Activated CD4-positive, alpha-beta T cell treated with anti-CD3 and anti-CD28 coated beads, Interleukin-2, amount 50 U/mL, for 4 hours (primary cell): ENCODE measurements at places on chromosomes 4 and X.
A peak's percentile ranks its signal among the peaks of the same experiment; 100 is the strongest.

DNA sequence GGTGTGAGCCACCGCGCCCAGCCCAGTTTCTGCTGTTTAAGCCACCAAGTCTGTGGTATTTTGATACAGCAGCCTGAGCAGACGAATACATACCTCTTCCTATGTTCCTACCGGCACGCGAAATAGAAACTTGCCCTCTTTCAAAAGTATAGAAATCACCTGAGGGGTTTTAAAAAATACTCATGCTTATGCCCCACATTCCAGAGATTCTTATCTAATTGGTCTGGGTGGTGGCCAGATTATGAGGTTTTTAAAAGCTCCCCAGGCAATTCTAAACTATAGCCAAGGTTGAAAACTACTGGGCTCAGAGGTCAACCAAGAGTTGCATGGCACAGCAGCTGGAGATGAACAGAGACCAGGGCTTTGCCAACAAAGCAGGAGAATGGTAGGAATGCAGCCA is 24.9 kb upstream of the HUWE1 start:
- DNase-seq: no peak

GRCh38 chr4:171891038-171891437 is 77.8 kb downstream of the GALNTL6 start:
- no peak for DNase-seq

DNA sequence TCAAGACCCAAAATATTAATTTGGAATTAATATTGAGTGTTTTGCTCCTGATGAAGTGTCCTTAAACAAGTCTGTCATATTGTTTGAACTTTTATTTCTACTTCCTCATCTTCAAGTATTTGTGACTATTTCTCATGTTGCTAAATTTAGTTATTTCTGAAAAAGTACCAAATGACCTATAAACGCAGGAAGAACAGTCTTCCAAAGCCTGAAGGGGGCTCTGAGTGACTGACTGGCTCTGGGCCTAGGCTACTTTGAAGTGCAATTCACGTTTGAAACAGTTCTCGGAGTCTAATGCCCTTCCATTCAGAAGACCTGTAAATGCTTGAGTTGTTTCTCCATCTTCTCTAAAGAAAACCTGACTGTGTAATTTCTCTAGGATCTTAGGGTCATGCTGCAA is 26.5 kb downstream of the GALNT7 start:
- DNase-seq: no peak

DNA sequence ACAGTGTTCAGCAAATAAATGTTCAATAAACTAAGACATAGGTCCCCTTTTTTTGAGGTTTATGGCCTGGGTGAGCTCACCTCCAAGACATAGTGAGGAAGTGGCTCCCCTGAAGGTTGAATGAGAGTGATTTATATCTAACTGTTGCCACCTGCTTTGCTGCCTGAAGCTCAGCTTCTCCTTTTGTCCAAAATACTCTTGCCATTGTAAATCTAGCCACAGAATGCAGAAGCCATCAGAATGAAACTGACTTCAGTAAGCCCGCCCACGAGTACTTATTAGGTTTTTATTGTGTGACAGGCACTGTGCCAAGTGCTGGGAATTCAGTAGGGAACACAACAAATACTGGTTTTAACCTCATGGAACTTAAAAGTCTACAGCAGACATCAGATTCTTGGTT is 18.0 kb downstream of the SPINK2 start:
- no peak for DNase-seq

GRCh38 chr4:159483110-159483781 is 380.4 kb downstream of the RAPGEF2 start:
- DNase-seq: no peak

DNA sequence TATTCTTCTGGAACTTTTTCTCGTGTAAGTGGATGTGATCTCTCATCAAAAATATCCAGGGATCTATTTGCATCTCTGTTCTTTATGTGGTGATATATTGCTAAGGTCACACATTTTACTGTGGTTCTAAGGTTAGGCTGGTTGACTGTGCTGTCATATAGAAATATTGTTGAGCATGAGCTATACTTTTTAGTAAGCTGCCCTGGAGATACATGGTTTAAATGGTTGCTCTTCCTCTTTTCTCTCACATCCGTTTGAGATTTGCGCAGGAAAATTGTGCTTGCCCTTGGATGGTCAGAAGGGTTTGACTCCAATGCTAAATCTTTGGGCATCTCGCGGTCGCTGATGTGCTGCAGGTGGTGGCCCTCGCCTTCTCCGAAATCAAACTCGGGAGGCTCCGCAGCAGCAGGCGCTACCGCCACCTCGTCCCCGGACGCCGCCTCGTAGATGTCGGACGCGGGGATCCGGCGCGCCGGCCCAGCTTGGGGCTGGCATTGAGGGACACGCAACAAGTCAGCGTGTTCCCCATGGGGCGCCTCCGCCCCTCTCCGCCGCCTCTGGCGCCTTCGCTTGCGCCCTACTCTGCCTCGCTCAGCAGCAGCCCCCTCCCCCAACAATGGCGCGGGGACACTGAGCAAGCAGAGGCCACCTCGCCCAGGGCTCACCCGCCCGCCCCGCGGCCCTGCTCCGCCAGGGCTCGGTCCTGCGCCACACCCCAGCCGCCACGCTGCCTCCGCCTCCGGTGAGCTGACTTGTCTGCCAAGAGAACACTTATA is 154.5 kb downstream of the MSN start:
- DNase-seq: peak; percentile 39

DNA sequence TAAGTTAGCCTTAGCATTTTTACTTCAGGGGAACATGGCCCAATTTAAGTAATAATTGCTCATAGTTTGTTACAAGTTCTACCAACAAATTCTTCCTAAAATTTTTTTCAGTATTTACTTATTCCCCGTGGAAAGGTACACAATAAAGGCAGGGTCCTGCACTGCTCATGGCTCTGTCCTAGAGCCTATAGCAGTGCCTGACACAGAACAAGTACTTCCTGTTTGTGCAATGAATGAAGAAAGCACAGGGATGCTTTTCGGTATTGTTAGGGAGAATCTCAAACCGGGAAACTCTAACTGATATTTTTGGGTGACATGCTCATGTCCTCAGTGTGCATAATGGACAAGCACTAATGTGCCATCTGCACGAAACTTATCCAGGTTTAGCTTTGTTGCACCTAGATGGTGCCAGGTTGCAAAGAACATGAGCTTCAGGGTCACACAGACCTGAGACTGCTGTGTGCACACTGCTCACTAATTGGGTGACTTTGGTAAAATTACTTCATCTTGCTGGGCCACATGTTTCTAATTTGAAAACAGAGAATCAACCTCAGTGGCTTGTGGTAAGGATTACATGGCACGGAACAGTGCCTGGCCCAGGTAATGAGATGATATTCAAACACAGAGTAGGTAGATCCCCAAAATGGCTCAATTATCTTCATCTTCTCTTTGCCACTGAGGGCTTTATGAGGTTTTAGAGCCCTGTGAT is 175.8 kb upstream of the NPY2R start:
- DNase-seq: no peak

GRCh38 chrX:46204721-46205422 is 340.3 kb downstream of the ZNF674 start:
- DNase-seq: no peak

GRCh38 chrX:21993265-21993664 is 38.9 kb upstream of the PHEX start:
- DNase-seq: no peak

DNA sequence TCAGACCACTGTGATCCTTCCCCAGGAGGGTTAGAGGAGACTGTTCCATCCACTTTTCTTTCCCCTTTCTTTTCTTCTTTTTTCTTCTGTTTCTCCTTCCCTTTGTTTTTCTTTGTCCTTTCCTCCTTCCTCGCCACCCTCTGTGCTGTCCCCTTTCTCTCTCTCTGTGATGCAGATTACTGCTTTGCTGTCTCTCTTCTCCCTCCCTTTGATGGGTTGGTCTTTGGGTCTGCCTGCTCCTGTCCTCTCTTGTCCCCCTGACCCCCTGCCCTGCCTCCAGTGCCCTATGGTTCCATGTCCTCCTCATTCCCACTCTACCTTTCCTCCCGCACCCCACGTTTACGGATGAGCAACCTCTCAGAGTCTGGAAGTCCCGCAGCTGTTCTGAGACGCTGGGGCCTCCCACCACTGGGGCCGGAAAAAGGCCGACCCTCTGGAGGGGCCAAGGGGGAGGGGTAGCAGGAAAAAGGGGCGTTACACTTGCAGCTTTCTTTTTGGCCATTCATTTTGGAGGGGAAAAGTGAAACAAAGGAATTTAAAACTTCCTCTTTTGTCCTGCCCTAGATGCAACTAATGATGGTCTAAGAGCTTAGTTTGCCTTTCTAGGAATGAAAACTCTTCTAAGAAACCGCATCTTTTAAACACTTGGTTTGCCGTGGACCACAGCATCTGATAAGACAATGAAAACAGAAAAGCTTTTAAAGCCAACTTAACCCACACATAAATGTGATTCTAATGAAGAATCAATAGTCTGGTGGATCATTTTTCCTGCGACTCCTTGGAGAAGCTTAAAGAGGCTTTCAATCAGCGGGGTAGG is 24.5 kb upstream of the TSR2 start:
- DNase-seq: no peak

DNA sequence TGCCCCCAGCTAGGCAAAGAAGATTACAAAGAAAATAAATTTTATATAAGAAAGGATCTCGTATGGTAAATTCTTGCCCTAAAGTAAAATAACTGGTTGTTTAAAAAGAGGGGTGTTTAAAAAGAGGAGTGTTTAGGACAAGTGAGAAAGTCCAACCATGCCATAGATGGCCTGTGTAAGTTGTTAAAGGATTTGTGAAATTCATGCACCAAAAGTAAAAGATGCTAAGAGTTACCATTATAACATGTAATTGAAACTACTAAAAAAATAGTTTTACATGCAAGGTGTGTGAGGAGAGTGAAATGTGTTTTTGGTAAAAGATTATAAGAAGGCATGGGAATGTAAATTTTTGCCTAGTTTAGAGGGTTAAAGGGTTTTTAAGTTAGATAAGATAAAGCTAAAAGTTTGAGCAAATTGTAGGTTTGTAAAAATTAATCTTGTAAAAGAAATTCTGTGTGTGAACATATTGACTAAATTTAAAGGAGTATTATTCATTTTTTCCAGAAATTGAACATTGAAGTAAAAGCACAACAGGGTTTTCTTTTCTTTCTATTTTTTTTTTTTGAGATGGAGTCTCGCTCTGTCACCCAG is 20.1 kb downstream of the HTT-AS start:
- DNase-seq: no peak

DNA sequence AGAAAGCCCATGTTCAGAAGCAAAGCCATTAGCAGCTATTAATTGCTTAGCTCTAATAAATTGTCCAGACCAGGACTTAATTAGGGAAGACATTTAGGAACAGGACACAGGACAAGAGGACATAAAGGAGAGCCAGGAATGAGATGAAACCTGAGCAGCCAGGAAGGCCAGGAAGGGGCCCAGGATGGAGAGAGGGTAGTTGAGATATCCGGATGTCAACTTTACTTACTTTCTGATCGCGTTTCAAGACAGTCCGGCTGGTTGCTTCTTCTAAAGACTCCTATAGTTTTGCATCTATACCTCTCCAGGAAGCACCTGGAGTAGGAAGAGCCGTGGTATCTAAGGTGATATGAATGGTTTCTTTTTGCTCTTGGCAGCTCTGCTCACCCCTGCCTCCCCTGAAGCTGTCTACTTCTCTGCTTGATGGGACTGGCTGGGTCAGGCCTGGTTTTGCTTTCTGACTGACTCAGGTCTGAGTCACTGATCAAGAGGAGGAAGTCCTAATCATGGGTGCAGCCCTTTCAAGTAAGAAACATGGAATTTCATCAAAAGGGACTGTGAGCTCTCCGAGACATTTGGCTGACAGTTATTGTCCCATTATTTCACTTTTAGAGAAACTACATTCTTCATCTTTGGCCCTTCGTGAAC is 733.3 kb downstream of the RPA4 start:
- DNase-seq: no peak

GRCh38 chr4:151658959-151659600 is 101.7 kb downstream of the GATB start:
- no peak for DNase-seq

DNA sequence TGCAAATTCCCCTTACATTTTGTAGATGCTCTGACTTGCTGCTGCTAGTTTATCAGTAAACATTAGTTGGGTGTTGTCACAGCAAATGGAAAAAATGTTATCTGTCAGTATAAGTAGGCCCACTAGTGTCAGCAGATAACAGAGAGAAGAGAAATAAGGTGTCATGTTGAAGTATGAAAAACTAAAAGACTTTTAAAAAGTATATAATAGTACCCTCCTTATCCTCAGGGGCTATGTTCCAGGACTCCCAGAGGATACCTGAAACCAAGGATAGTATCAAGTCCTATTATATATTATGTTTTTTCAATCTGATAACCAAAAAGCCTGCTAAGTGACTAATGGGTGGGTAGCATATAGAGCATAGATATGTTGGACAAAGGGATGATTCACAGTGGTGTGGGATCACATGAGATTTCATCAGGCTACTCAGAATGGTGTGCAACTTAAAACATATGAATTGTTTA is 11.6 kb upstream of the BMP2K start:
- no peak for DNase-seq

DNA sequence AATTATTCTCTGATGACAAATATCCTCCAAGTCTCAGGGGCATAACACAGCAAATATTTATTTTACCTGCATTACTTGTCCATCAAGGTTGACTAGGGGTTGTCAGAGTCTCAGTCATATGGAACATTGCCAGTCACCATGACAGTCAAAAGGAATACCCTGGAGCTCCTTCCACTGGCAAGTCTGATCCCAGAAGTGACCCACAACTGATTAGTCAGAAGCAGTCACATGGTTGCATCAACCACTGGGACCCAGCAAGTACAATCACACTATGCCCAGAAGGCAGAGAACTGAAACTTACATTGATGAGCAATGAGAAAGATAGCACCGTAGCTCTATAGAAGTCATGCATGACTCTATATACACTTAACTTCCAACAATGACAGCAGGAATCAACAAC is 41.9 kb upstream of the SOD3 start:
- DNase-seq: no peak

GRCh38 chr4:173171098-173171497 is 2.5 kb downstream of the GALNT7 start:
- DNase-seq: no peak

- no peak for DNase-seq
Measured at GRCh38 chr4:74933562-74934015, 673 bp downstream of the PARM1 start.

- DNase-seq: no peak
Measured at GRCh38 chrX:11210415-11210801, 82.8 kb upstream of the AMELX start.

- no peak for DNase-seq
Measured at GRCh38 chr4:107380836-107381438, 339.1 kb downstream of the PAPSS1 start.

DNA sequence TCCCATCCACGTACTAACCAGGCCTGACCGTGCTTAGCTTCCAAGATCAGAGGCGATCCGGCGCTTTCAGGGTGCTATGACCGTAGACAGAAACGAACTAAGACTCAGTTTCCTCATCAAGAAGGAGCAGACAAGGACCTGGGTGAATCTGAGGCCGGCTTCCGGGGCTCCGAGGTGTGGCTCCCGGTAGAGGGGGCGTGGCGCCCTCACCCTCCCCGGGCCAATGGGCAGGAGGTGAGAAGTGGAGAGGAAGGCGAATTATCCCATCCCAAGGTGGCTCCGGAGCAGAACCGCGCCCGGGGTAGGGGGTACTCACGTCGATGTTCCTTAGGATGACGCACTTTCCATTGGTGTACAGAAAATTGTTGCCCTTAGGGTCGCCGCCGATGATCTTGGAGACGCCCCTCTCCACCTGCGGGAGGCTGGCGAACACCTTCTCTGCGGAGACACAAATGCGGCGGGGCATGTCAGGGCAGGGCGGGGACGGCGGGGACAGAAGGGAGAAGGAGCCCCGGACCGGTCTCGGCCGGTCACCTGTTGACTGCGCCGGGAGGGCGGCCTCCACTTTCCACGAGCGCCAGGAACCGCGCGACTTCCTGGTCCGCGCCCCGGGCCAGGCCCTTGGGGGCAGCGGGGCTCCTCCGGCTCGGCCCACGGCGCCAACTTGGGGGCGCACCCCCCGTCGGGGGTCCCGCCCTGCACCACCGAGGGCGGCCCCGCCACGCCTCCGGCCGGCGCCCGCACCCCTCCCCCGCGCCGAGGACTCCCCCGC is 616 bp downstream of the WDR1 start:
- DNase-seq: peak; percentile 62
